GOT3 (cell line): ENCODE measurements at places on chromosomes 2 and 18.
A peak's percentile ranks its signal among the peaks of the same experiment; 100 is the strongest.

DNA sequence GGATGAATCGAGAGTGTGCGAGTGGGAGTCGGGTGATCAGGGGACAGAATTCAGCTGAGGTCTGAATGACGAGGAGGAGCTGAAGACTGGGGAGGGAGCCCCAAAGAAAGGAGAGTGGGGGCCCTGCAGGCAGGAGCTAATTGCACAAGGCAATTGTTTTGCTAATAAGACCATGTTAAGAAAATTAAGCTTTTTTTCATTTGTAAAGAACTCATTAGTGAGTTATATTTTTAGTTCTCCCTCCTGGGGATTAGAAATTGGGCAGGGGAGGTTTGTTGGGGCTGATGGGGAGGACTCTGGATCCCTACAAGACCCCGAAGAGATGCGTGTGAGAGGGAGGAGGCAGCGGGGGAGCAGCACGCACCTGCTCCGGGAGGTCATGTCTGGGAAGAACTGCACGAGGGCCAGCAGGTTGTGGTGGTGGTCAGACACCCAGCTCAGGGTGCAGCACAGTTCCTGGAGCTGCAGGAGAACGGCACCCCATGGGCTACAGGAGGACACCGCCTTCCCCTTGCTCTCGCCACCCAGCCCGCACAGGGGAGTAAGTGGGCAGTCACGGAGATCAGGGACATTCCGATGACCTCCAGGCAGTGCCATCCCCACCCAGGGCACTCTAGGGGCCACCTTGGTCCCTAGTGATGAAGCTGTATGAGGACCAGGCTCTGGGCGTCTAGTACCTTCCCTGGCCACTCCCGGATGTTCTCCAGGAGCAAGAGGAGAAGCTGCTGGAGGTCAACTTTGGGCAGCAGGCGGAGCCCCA is 51.1 kb upstream of the SEMA4C start:
- no peak for DNase-seq

DNA sequence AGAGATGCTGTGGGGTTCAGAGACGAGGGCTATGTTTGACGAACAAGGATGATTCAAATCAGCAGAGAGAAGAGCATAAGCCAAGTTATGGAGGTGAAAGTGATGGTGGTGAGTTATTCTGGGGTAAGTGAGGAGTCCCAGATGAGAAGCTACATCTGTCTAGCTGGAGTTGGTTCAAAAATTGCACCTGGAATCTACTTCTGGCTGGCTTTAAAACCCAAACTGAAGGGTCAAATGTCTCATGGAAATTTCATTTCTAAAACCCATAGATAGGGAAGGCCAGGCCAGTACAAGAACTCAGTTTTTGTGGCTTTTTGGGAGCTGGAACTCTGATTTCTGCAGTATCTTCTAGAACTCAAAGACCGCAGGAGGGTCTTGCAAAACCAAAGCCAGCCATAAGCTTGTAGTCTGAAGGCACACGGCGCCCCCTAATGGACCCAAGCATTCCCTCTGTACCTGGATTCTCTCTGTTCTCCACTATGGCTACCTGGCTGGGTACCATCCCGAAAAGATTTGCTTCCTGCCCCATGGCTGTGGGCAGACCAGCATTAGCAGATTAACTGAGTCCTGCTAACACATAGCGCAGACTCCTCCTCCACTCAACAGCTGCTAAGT is 229.1 kb upstream of the SLC14A2 start:
- no peak for DNase-seq

DNA sequence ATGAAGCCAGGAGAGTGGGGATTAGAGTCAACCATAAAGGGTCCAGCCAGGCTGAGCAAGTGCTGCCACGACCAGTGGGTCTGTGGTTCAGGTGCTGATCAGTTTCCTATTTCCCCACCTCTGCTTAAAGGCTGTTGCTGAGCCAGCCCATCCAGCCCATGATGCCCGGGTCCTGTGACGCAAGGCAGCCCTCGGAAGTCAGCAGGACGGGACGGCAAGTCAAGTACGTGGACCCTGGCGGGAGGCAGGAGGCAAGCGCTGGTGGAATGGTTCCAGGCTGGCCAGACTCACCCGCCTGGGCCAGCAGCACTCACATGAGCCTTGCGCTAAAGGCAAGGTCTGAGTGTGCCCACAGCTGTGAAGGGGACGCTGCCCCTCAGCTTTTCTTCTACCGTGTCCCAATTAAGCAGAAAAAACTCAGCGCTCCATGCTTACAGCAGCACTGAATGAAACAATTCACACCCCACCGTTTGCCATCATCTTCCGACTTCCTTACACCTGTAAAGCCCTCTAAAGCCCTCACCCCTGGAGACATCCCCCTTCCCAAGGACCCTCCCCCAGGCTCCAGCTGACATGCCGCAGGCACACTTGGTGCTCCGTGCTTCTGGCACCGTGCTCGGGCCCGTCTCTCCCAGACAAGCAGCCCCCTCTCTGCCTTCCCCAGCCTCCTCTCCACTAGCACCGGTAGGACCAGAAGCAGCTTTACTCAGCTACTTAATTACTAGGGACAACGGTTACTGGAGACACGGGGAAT is 11.3 kb upstream of the RPL31 start:
- DNase-seq: no peak

- no peak for DNase-seq
Measured at GRCh38 chr2:72949642-72950041, 32.3 kb downstream of the EMX1 start.

DNA sequence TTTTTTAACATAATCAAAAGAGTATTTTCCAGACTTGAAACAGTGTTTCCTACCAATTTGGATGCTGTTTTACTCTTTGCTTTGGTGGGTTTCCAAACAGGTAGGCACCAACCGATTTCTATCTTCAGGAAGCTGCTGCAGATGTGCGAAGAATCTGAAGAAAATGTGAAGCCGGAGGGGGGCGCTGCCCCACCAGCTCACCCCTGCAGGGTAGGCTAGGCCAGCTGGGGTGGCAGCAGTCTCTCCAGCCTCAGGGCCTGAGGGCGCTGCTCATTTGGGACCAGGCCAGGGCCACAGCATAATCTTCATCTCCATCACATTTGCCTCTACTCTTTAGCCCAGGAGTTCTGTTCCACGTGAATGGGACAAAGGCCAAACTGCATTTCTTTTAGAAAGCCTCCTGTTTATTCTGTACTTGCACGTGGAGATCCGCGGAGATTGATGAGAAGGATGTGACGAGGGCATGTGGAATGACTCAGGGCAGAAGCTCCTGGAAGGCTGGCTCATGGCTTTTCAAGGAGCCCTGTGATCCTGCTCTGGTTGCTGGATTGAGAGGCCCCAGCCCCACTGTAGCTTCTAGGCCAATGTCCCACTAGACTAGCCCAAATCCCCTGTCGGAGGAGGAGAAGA is 84.2 kb upstream of the FAM136A start:
- no peak for DNase-seq

GRCh38 chr2:95285542-95285932 is 11.3 kb downstream of the PROM2 start:
- no peak for DNase-seq

DNA sequence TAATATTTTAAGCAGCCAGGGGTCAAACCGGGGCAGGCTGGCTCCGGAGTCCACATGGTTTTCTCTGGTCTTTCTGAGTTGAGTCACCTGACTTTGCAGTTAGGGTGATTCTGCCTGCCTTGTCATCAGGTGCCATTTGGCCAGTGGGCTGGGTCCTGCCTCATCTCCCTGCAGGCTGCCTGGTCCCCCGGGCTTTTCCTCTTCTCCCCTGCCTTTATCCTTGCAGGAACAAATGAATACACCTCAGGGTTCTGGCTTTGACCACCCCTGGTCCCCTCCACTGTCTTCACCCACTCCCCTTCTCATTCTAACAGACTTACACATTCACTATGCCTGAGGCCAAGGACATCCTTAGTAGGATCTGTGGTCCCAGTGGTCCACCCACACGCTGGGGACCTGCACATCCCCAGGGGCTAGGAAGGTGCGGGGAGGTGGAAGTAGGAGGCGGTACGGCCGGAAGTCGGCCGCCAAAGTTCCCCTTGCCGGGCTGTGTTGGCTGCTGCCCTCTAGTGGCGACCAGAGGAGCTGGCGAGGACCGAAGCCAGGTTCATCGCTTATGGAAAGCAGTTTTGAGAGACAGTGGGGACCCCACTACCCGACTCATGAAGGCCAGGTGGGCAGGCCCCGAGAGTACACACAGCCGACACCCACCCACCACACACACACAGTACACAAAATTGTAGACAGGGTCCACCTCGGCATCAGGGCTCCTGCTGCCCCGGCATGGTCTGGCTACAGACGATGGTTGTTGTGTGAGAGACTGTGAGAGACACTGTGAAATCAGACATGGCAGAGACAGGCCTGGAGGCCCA is 6.3 kb upstream of the TEX261 start:
- DNase-seq: no peak

GRCh38 chr2:231714639-231715498 is 6.5 kb downstream of the PTMA start:
- no peak for DNase-seq

DNA sequence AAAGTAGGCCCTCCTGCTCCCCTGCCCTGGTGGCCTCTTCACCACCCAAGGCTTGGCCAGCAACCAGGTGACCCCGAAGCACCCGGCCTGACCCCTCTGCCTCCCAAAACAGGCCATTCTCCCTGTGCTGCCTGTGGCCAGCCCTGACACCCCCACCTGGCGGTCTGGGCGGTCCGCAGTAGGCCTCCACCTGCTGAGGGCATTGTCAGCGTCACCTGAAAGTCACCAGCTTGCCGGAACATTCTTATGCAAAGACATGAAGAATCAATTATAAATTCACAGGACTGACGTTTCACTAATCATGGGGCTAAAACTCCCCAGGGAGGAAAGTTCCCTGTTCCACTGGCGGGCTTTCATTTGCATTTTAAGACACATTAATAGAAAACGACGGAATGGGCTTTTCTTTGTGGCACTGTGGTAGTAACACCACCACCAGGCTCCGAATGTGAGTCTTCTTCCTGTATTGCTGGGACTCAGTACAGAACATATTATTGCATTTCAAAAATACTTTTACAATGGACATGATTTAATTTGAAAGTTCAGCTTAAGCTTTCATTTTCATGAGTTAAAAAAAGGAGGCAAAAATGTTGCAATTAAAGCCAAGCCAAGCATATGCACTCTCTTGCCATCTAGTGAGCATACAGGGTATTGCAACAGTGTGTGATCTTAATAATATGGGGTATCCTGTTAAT is 57.4 kb downstream of the ADI1 start:
- no peak for DNase-seq

DNA sequence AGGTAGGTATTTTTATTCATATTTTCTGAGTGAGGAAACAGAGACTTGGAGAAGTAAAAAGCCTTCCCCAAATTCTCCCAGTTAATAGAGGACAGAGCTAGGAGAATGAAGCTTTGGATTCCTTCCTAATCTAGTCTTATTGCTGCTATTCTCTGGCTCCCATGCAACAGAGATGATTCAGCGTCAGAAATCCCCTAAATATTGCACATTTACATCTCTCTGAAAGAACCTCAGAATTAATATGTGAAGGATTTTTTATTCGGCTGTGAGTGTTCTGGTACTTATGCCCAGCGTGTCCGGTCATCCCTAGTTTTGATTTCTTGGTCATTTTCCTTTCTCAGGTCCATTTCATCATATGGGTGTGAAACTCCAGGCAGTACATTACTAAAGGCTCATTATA is 91.2 kb upstream of the SESTD1 start:
- DNase-seq: no peak

- DNase-seq: no peak
Measured at GRCh38 chr2:5540856-5541255, 151.3 kb upstream of the SOX11 start.

DNA sequence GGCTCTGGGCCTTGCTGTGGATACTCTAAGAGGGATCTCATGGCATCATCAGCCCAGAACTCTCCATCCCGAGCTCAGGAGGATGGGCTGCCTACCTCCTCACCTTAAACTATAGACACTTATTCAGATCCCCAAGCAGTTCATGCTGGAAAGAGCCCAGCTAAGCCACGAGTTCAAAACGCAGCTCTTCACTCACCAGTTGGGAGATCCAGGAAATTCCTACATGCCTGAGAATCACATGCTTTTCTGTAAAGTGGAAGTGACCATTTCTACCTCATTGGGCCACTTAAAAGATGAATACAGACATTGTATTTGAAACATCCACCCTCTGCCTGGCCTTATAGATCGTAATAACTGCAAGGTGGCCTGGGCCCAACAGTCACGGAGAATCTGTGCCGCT is 6.6 kb downstream of the ATOH8 start:
- no peak for DNase-seq

GRCh38 chr2:34387536-34387935 is 788.4 kb upstream of the FAM98A start:
- no peak for DNase-seq

DNA sequence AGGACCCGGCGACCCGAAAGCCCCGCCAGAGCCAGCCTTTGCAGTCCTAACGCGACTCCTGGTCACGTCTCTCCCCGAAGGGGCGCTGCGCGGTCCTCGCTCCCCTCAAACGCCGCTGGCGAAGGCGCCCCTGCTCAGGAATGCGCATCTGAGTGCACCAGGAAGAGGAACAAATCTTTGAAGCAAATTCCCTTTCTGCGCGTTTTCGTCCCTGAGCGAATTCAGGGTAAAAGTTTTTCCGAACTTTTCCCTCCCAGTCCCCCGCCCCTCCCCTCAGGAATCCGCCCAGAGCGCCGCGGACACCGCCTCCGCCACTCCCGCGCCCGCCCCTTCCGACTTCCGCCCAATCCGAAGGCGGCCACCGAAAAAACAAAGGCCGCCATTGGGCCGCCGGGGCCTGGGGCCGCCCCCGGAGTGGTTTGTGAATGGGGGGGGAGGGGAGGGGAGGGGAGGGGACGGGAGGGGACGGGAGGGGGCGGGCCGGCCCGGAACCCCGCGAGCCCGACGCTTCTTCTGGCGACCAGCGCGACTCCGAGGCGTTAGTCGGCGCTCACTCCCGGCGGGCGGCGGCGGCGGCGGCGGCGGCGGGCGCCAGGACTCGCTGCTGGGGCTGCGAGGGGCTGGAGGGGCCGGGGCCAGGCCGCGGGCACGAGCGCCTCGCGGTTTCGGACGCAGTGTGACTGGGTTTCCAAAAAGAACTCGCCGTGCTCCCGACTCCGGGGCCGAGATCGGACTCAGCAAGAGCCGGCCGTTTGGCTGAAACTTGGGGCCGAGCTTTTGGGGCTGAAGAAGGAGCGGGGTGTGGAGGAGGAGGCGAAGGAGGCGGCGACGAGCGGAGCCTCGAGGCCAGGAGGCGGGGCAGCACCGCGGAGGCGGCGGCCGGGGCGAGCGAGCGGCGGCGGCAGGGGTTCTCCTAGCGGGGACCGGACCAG is at the start of gene FZD7:
Gene FZD7, plus strand, starts transcription at position 539 of the 932 bp plus-strand sequence. CDS start 793 bp downstream, outside the sequence.
- DNase-seq: peak; percentile 68

GRCh38 chr2:23380562-23381065 is 4.4 kb upstream of the KLHL29 start:
- no peak for DNase-seq

- no peak for DNase-seq
Measured at GRCh38 chr2:181188605-181189004, 208.2 kb downstream of the UBE2E3 start.

DNA sequence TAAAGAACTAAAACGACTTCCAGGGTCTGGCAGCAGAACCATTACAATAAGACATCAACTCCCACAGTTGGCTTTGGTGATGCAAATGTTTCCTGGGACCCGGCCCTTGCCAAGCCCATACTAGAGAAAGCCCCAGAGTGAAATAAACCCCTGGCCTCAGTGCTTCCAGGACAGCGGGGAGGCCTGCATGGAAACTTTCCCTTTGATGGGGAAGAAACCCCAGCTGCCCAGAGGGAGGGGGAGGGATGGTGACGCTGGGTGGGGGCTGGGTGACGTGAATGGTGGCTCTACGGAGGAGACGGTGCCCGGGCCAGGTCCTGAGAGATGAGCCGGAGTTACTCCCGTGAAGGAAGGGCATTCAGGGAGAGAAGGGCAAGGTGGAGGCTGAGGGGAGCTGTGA is 27.5 kb downstream of the INHBB start:
- DNase-seq: no peak

GRCh38 chr2:144796936-144797335 is 277.0 kb upstream of the ZEB2 start:
- no peak for DNase-seq

GRCh38 chr18:44740000-44740399 is 59.3 kb downstream of the SETBP1 start:
- DNase-seq: no peak
